ENCODE measurements at places on chromosomes 11 and 22.

DNA sequence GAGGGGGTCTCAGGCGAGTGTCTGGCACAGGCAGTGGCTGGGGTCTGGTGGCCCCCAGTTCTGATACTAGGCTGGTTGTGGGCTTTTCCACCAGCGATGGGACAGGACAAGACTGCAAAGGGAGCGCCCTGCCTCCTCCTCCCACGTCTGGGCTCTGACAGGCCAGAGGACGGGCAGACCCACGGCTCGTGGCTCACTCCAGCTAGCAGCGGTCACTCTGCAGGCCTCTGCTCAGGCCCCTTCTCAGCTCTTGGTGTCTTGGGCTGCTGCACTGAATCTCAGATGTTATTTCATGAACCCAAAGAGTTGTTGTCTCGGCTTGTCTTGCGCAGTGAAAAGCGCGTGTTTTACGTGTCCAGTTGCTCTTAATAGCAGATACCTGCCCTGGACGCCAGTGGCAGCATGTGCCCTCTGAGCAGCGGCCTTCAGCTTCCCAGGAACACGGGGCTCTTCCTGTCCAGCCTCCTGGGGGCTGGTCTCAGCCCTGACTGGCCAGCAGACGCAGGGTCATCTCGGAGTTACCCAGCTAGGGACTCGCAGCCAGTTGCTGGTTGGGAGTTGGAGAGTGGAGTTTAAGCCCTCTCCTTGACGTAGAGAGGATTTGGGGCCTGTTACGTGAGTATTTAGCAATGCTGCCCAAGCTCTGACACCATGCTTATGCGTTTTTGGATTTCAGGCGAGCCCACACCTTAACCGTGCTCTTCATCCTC lies 9.6 kb downstream of the PTDSS2 start:
- no peak for DNase-seq

DNA sequence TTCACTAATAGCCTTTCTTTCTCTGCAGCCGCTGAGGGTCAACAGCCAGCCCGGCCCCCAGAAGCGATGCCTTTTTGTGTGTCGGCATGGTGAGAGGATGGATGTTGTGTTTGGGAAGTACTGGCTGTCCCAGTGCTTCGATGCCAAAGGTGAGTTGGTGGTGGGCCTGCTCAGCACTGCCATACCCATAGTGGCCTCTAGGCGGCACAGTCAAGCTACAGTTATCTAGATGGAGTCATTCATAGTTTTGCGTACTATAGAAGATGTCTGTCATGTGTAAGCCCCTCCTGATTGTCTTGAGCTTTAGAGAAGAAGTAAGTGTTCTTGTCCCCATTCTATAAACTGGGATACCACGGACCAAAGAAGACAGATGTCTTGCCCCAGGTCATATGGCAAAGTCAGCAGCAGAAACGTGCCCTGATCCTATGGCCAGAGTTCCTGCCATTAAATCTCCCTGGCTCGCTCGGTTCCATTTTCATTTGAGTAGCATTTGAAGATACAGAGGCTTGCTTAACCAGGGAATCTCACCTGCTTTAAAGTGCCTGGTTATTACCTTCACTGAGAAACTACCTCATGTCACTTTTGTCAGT lies 42.1 kb upstream of the CRTAM start:
- DNase-seq, result no peak

DNA sequence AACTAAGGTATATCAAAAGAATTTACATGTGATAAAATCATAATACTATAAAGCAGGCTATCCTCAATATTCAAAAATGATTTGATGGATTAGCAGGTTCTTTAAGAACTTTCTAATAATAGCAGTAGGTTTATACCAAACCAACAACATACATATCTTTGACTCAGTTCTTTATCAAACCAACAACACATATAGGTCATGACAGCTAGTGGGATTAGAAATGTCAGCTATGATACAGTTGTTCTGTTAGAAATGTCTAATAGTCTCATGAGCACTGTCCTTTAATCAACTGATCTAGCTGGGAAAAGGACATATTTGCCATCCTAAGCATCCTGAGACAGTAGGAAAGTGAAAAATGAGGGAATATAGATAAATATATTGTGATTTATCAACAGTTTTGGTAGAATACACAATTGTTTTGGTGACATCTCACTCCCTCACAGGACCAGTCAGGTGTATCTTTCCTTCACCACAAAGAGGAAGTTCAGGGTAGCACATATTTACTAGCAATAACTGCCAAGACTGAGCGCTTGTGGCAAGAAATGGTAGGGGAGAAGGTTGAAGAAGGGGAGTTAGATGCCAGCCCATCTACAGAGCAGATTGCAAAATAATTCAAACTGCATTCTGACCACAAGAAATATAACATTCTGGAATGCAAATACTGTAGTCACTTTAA lies 90.8 kb upstream of the APOA1 start:
- no peak for DNase-seq

DNA sequence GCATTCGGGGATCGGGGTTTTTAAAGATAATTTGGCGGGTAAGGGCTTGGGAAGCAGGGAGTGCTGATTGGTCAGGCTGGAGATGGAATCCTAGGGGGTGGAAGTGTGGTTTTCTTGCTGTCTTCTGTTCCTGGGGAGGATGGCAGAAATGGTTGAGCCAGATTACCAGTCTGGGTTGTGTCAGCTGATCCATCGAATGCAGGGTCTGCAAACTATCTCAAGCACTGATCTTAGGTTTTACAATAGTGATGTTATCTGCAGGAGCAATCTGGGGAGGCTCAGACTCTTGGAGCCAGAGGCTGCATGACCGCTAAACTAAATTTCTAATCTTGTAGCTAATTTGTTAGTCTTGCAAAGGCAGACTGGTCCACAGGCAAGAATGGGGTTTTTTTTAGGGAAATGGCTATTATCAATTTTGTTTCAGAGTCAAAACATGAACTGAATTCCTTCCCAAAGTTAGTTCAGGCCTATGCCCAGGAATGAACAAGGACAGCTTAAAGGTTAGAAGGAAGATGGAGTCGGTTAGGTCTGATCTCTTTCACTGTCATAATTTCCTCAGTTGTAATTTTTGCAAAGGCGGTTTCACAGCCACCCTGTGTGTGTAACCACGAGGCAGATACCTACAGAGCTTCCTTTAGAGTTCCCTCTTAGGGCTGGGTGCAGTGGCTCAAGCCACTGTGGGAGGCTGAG lies 10.2 kb downstream of the SCGB1A1 start:
- no peak for DNase-seq

- DNase-seq, result no peak
These were observed 5.9 kb downstream of the RHOG start for GRCh38 chr11:3834664-3835461.

DNA sequence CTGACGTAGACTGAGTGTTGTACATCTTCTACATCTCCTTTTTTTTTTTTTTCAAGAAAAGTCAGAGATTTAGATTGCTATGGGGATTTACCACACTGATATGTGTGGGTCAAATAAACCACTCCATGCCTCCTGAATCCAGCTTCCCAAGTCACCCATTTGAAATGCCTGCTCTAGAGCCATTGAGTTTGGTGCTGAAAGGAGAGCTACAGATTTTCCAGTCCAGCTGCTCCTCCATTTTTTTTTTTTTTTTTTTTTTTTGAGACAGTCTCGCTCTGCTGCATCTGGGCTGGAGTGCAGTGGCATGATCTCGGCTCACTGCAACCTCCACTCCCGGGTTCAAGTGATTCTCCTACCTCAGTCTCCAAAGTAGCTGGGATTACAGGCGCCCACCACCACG lies 115.2 kb upstream of the TIMP3 start:
- DNase-seq, result no peak

DNA sequence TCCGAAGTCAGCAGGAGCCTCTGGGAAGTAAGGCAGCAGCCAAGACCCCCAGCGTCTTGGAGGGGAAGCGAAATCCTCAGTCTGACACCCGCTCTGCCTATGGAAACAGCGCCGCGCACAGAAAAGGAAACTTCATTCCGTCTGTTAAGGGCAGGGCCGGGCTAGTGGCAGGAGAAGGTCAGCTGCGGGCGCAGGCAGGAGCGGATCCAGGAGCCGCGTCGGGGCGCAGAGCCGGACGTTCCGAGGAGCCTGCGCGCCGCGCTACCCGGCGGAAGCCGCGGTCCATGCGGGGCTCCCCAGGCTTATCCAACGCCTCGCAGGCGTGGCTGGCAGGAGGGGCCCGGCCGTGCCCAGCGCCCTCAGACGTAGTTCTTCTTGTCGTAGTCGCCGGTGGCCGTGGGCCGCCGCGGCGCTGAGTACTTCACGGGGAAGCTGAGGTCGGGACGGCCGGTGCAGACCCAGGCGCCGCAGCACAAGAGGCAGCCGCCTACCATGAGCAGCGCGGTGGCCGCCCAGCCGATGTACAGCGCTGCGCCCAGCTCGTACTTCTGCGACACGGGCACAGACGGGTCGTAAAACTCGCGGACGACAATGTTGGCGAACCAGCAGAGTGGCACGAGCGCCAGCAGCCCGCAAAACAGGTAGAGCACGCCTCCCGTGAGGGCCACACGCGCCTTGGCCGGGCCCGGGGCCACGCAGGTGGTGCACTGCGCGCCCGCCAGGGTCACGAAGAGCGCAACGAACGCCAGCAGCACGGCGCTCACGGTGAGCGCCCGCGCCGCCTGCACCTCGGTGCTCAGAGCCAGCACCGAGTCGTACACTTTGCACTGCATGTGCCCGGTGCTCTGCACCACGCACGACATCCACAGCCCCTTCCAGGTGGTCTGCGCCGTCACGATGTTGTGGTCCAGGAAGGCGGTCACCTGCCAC lies 705 bp downstream of the CLDN5 start:
- no peak for DNase-seq

- no peak for DNase-seq
These were observed 73.0 kb upstream of the VPREB1 start for GRCh38 chr22:22171357-22172218.

GRCh38 chr11:128045094-128045725 lies 542.1 kb downstream of the ETS1 start:
- DNase-seq, result no peak

- DNase-seq, result no peak
These were observed 12.2 kb upstream of the DCHS1 start for GRCh38 chr11:6667733-6668374.

- peak; percentile 31 for DNase-seq
These were observed 38.1 kb downstream of the LMO1 start for GRCh38 chr11:8225589-8226036.

DNA sequence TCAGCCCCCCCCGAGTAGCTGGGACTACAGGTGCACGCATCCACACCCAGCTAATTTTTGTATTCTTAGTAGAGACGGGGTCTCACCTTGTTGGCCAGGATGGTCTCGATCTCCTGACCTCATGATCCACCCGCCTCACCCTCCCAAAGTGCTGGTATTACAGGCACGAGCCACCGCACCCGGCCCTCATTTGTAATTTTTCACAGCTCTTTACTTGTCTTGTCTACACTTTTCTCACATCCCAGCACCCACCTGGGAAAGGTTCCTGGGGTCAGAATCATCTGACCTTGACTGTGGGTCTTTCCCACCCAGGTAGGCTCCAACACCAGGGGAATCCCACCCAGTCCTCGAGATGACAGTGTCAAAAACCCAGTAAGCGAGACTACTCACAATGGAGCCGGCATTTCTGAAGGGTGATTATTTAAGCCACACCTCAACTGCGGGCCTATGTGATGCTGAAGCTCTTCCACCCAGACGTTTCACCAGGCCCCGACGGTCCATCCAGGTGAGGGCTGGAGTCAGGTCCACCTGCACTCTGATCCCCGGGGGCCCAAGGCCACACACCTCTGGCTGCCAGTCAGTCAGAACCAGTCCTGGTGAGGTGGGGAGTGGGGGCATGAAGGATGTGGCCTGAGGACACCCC lies 23.4 kb downstream of the CELSR1 start:
- no peak for DNase-seq

DNA sequence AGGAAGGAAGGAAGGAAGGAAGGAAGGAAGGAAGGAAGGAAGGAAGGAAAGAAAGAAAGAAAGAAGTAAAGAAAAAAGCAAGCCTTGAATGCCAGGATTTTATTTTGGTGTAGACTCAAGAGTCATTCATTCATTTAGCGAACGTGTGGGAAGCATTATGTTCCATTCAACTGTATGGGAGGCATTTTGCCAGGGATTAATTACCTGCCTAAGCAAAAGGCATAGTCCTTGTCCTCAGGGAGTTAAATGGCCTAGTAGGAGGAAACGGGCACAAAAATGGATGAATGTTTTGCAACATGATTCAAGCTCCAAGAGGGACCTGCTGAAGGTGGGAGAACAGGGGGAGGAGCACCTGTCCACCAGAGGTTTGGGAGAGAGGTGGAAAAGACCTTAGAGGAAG lies 16.2 kb upstream of the ZNRF3 start:
- no peak for DNase-seq

GRCh38 chr11:6705905-6706535 lies 22.9 kb upstream of the MRPL17 start:
- peak; percentile 51 for DNase-seq

GRCh38 chr11:64112771-64113461 lies 53.0 kb downstream of the MACROD1 start:
- no peak for DNase-seq

- DNase-seq, result no peak
These were observed 41.6 kb downstream of the PITPNB start for GRCh38 chr22:27877501-27877900.

DNA sequence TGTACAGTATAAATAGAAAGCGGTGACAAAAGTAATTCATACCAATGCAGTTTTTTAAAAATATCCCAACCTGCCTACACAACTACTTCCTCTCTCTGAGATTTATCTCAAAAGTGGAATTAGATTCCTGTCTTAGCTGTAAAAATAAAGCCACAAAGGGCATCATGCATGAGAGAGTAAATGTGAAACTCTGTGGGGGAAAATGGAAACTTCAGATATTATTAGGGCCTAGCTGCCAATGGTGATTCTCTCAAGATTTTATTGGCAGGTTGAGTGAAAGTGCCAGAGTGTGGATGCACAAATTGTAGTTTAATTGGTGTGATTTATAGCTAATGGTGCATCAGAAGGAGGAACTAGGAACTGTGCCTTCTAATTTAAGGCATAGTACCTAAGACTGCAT lies 356.9 kb upstream of the CCDC90B start:
- DNase-seq, result no peak

GRCh38 chr11:11280826-11281225 lies 72.2 kb downstream of the CSNK2A3 start:
- DNase-seq, result no peak

- DNase-seq, result no peak
These were observed 2.3 kb upstream of the IRAG1 start for GRCh38 chr11:10695833-10696232.

DNA sequence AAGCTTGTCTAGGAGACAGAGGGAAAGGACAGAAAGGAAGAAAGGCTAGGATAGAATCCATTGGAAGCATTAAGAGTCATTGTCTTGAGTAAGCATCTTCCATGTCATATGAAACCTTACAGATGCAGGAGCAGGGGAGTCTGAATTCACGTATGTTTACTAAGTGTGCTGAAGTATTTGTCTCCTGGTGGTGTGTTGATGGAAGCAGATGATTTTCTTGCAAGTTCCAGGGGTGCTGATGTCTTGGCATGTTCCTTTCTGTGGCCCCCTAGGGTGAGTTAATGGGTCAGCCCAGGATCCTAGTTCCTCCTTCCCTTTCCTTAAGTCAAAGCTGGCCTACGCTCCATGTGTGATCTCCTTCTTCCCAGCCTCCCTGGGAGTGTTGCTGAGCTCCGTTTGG lies 110.2 kb downstream of the TEAD1 start:
- DNase-seq, result no peak

All from fibroblast of the conjunctiva (primary cell).